ENCODE measurements at places on chromosomes 1 and 21.
A peak's percentile ranks its signal among the peaks of the same experiment; 100 is the strongest.

GRCh38 chr1:185156288-185156853, 382 bp downstream of the TRMT1L start:
- no peak for DNase-seq

DNA sequence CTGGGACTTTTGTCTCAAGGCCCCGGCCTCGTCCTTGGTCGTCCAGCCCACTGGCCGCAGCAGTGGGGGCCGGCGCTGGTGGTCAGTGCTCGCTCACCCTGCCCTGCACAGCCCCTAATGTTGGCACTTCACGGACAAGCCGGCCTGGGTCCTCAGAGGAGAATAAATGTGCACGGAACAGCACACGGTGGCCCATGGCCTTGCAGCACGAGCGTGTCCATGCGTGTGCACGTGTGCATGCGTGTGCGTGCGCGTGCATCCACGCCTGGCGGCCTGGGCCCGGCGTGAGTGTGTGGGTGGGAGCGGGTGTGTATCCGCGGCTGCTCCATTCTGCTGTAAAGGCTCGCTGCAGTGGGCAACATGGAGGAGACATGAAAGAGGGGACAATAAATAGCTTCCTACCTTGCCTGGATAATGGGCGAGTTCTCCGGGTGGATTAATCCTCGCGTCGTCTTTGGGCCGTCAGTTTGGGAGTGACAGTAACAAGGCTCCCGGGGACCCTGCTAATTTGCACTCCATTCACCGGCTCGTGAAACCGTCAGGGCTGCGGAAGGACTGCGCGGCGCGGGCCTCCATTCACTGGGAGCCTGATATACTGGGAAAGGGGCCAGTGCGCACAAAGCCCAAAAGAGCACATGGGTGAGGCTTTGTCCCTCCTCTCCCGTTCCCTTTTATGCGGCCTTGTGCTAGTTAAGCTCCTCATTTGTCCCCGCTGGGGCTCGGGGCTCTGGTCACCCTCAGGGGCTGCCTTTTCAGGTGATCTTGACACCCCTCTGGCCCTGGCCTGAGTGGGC, 142.8 kb downstream of the PRDM16 start:
- DNase-seq, result no peak

GRCh38 chr1:61973100-61973837, 221.4 kb upstream of the L1TD1 start:
- no peak for DNase-seq

DNA sequence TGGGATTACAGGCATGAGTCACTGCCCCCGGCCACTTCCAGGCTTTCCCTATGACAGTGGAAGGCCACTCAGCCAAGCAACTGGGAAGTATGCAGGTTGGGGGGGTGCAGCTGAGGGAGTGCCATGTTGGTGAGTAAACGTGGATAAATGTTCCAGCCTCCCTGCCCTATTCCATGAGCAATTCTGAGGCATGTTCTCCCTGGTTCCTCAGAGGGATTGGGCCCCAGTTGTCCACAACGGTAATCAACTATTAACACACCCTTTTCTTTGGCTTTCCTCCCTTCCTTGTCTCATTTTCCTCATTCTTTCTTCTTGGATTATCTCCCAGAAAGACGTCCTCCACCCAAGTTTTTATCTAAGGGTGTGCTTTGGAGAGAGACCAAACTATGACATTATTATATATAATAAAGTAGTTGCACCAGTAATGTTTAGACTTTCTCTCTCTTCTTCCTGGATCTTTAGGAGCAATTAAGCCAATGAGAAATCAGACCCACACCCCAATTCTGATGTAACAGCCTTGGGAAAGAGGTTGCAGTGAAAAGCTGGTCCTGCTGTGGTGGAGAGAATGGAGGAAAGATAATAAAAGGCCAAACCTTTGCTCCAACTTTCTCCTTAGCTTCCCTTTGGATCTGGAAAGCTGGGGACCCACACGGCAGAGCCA, 6.8 kb upstream of the SLAMF9 start:
- no peak for DNase-seq

GRCh38 chr1:67838180-67838910, 5.1 kb upstream of the GNG12 start:
- DNase-seq, result no peak

- DNase-seq, result no peak
Observed at GRCh38 chr1:84146411-84147032, 2.5 kb downstream of the PRKACB start.

DNA sequence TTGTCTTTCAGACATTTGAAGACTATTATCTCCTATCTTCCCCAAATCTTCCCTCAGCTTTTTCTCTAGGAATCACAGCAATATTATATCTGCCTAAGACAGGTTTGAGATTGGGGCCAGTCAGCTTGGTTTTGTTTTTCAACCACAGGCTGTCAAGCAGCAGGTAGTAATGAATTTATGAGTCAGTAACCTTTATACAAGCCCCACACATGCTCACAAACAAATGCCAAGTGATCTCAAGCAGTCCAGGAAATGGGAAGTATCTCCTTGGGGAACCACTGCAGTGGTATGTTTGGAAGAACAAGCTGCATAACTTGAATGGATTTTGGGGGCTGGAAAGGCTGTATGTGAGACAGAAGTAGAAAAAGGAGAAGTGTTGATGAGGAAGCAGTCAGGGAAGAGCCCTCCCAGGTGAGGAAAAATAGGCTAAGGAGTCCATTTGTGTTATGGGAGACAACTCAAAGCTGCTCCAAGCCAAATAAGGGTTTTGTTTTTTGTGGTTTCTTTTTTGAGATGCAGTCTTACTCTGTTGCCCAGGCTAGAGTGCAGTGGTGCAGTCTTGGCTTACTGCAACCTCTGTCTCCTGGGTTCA, 2.1 kb downstream of the DHDDS start:
- DNase-seq, result no peak

DNA sequence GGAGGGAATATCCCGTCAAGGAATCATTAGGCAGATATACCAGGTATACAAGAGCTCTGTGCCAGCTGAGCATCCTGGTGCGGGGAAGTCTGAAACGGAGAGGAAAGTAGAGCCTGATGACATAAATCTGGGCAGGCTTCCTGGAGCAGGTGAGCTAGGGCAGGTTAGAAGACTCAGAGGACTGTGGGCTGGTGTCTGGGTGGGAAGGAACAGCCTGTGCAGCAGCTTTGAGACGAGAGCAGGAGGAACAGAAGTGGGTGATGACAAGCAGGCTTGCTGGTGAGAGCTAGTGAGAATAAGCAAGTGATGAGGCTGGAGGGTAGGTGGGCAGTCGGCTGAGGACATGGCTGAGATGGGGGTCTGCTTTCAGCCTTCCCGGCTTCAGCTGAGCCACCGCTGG, 6.7 kb downstream of the CELSR2 start:
- no peak for DNase-seq

DNA sequence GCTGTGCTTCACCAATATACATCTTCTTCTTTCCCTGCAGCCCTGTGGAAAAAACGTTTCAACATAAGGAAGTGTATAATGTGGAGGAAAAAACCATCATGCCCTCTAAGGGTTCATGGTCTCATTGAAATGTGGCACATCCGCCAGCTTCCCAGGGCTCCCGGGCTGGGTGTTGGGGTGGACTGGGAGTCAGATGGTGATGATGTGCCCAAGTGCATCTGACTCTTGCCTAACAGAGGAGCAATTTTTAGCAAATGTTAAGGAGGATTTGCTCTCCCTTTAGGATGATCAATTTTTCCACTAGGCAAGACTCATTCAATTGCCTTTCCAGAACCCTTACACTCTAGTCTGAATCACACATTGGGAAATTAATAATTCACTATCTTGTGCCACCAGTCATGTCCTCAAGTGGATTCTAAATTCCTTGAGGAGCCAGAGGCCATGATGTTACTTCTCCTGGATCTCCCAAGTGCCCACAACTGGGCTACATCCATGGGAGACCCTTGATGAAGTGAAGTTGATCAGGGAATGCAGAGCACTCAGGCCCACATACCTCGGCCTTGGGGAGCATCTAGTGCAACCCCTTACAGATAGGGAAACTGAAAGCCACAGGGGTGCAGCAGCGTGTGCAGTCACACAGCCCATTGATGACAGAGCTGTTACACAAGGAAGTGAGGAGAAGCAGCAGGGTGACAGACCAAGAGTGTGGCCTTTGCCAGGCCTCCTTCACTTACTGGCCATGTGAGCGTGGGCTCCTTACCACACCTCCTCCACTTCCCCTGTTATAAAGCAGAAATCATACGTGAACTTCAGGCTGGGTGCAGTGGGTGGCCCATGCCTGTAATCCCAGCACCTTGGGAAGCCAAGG, 100.0 kb upstream of the SLC44A3 start:
- peak; percentile 79 for DNase-seq

DNA sequence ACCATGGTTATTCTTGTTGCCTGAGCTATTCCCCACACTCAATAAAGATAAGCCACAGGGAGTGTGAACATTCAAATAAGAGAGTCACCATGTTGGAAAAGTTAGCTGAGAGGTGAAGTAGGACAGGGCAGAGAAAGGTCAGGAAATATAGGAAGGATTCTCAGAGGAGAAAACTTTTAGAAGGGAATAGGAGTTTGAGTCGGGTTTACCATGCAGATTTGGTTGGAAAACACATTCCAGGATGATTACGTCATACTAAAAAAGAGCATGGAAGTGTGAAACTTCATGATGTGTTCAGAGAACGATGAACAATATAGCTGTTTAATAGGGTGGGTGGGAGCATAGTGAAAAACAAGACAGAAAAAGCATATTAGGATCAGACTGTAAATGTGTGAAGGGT, 1125.3 kb upstream of the ADGRL2 start:
- no peak for DNase-seq

DNA sequence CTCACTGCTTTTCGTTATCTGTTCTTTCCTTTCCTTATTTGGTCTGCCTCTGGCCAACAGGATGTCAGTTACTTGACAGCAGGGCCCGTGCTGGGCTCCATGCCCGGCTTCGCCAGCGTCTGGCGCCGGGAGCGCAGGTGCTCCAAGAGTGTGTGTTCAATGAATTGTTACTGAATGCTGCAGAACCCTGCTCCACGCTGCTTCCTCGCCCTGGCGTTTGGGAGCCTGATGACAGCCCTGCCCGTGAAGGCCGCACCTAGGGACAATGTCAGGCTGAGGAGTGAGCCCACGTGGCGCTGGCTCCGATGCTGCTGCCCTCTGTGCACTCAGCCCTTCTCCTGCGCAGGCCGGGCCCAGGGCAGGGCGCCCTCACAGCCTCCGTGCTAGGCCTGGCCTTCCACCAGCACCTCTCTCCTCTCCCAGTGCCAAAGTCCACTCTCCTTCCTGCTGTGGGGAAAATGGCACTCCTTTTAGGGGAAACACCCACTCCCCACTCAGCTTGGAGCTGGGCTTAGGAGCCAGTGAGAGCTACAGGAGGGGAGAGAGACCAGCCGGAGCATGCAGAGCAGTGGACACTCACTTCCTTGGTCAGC, 51.4 kb downstream of the ACBD3 start:
- DNase-seq, result no peak

DNA sequence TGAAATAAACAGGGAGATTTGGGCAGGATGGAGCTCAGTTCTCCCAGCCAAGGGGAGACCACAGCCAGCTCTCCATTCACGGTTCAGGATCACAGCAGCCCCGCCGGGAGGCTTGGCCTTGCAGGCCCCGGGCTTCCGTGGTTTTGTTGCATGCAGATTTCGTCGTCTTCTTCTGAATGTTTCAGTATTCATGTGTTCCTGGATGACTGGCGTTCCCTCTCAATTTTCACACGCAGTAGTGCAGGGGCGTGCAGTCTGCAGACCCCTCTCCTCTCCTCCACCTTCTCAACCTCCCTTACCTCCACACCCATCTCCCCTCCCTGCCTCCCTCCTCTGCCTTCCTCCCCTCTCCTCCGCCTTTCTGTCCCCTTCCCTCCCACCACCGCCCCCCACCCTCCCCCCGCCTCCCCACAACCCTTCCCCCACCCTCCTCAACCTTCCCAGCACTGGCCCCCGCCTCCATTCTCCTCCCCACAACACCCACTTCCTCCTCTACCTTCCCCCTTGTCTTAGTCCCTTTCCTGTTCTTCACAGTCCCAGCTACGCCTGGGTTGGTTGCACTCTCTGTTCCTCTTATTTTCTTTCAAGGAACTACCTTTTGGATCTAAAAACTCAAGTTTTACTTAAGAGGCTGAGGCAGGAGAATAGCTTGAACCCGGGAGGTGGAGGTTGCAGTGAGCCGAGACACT, 8.4 kb upstream of the SLC19A1 start:
- DNase-seq, result peak; percentile 77

- no peak for DNase-seq
Observed at GRCh38 chr1:15224259-15224869, 22.7 kb upstream of the FHAD1 start.

- no peak for DNase-seq
Observed at GRCh38 chr1:169041366-169041765, 65.1 kb upstream of the ATP1B1 start.

GRCh38 chr1:239999170-239999569, 92.5 kb upstream of the FMN2 start:
- no peak for DNase-seq

DNA sequence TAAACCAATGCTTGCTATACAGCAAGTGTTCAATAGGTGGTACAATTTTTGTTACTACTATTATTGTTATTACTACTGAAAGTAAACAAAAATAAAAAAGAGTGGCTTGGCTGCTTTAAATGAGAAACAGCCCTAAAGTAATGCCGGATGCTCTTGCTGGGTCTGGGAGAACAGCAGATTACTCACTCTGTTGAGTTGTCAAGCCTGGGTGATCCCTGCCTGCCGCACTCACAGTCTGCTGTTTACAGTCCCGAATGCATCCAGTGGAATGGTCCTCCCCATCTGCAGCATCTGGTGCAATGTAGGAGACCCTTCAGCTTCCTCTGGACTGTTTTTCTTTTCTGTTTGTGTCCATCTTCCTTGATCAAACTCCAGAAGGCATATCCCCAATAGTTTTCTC, 102.7 kb upstream of the IVNS1ABP start:
- DNase-seq, result no peak

DNA sequence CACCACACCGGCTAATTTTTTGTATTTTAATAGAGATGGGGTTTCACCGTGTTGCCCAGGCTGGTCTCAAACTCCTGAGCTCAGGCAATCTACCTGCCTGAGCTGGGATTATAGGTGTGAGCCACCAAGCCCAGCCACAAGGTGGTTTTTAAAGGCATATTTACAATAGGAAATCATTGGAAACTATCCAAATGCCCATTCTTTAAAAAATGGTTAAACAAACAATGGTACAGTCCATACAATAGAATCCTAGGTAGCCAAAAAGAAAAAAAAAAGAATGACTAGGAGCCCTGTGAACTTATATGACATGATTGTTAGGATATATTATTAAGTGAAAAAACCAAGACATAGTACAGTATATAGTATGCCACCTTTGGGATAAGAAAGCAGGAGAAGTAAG, 5.3 kb downstream of the ATP2B4 start:
- no peak for DNase-seq

- DNase-seq, result no peak
Observed at GRCh38 chr21:38802050-38803026, 3.4 kb upstream of the ETS2 start.

DNA sequence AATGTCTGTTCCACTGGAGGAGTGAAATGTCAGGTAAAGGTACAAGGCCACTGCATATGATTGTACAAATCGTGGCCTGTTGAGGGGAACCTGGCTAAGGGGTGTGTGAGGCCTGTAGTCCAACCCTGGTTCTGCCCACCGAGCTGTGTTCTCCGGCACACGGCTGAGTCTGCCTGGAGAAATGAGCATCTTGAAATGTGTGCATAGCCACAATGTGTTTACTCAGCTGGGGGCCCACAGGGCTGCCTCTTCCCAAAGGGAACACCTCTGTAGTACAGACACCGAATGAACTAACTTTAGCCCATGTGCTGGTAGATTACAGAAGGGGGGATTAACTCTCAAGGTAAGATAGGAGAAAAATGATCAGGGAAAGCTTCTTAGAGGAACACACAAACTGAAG, 30.2 kb downstream of the AK4 start:
- DNase-seq, result no peak

GRCh38 chr1:44985747-44986359, 542 bp downstream of the EIF2B3 start:
- DNase-seq, result no peak

- DNase-seq, result no peak
Observed at GRCh38 chr21:26554365-26554764, 18.7 kb downstream of the CYYR1 start.

Measured in GM13976 (cell line).